ENCODE measurements at places on chromosomes 13 and 19.

DNA sequence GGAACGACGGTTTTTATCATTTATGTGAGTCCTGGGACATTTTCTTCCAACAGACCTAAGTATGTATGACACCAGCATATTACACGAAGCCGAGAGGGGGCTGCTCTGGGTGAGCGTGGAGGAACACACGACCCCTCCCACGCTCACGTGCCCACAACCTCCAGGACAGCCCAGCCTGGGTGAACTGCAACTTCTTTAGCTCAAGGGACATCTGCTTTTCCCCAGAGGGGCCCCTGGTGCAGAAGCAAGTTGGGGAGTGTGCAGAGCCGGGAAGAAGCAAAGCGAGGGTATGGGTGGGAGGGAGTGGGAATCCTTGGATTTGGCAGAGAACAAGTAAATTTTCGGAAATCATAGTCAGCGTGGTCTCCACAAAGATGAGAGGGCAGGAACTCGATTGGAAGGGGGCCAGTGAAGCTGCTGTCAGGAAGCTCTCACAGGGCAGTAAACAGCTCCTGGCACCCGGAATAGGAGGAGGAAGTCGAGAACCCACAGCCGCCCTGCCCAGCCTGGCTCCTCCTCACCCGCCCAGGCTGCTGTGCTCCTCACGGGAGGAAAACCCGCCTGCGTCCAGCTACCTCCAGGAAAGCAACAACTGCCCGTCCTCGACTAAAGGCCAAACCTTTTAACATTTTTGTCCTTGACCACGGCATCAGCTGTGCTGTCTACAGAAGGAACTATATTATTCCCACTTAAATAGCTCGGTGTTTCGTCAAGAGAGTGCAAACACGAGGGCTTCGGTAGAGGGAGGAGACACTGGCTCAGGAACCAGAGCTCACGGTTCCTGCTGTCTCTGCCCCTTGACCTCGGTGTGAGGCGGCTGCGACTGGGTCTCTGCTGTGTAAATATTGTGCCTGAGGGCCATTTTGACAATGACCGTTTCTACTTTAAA, 17.2 kb upstream of the CFAP97D2 start:
- no peak for DNase-seq

DNA sequence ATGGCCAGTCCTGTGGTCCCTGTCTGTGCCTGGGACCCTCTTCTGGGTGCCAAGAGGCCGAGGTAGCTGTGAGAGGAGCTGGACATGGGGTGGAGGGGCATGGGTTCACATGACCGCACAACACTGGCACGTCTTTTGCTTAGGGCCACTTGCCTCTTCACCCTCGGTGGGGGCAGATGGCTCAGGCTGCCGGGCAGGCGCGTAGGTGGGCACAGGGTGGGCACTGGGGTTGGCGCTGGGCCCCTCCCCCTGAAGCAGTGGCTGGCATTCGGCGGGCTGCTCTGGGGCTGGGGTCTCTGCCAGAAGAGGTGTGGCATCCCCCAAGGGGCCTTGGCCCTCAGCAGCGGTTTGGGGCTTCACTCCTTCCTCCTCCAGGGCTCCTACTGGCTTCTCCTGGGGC, 8.4 kb downstream of the PALM3 start:
- DNase-seq = no peak

DNA sequence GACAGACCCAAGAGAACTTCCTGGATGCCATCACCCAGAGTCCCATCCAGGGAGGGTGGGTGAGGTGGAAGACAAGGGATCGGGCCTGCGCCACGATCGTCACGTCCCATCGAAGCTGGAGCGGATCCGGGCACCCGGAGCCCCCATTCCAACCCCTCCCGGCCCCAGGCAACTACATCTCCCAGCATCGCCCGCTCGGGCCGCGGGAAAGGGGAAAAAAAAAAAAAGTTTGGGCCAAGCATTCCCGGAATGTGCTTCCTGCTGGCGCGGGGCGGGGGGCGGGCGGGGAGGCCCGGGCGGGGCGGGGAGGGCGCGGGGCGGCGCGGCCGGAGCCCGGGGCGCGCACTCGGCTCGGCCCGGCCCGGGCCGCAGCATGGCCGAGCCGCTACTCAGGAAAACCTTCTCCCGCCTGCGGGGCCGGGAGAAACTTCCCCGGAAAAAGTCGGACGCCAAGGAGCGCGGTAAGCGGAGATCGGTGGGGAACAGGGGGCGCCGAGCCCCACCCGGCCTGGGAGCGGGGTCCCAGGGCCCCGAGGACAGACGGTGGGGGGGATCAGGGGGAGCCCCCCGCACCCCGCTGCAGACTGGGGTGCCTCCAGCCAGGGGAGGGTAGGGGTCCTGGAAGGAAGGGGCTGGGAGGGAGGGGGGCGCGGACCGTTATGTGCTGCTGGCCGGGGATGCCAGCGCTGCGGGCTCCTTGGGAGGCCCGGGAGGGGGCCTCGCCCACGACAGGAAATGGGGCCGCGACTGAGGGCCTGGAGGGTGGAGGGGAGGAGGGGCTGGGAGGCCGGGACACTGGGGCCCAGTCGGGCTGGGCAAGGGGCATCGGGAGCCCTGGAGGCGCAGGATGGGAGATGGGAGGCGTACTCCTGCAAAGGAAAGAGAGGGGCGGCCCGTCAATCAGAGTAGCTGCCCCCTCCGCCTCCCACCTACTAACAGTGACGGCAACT, at the start of gene SYDE1:
Gene SYDE1, plus strand, starts transcription at position 341 of the 950 bp plus-strand sequence. Its CDS starts 33 bp downstream, at position 374.
- DNase-seq = no peak

- no peak for DNase-seq
Measured at GRCh38 chr19:40805258-40805868, 6.4 kb downstream of the EGLN2 start.

DNA sequence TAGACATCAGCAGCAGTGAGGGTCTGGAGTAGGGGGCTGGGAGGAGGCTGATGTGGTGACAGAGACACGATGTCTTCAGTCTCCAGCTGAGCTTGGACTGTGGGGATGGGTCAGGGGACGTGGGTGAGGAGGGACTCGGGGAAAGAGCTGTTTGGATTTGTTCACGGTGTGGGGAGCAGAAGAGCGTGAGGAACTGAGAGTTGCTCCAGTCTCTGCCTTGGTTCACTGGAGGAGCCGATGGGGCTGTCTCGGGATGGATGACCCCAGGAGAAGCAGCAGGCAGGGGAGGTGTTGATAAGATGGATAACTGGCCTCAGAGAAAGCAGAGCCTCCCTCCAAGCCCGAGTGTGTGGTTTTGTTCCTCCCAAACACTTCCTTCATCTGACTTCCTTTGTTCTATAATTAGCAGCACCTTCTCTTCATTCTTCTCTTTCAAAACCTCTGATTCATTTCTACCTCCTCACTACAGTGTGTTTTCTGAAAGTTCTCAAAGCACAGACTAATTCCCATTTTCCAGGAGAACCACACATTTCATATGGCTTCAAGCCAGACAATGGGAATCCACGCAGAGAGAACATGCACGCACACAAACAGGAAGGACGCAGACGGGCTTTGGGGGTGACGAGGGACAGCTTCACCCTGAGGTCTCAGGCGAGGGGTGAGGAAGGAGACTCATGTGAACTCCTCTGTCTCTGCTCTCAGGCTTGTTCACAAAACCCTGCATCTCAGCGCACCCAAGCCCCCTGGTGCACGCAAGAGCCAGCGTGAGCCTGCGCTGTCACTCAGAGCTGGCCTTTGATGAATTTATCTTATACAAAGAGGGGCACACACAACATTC, 18.6 kb downstream of the LAIR2 start:
- no peak for DNase-seq

GRCh38 chr13:100269837-100270236, 180.9 kb downstream of the PCCA start:
- no peak for DNase-seq

DNA sequence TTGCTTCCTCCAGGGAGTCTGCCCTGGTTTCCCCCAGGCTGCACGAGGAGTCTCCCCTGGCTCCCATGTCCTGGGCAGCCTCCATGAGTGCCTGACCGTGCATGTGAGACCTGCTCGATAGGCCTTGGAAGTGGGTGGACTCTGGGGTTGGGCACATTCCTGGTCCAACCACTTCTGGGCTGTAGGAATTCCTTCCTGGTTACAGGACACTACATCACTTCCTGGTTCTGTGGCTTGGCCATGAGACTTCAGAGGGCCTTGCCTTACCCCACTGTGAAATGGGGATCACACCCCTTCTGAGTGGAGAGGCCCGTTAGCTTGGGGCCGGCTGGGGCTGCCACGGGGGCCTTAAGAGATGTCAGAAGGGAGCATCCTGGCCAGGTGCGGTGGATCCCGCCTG, 4.0 kb upstream of the ZNF628 start:
- DNase-seq = no peak

GRCh38 chr19:11141937-11142527, 13.6 kb downstream of the SPC24 start:
- no peak for DNase-seq

GRCh38 chr13:48851707-48852106, 124.0 kb upstream of the FNDC3A start:
- no peak for DNase-seq
